ENCODE measurements at places on chromosomes 4 and X.

DNA sequence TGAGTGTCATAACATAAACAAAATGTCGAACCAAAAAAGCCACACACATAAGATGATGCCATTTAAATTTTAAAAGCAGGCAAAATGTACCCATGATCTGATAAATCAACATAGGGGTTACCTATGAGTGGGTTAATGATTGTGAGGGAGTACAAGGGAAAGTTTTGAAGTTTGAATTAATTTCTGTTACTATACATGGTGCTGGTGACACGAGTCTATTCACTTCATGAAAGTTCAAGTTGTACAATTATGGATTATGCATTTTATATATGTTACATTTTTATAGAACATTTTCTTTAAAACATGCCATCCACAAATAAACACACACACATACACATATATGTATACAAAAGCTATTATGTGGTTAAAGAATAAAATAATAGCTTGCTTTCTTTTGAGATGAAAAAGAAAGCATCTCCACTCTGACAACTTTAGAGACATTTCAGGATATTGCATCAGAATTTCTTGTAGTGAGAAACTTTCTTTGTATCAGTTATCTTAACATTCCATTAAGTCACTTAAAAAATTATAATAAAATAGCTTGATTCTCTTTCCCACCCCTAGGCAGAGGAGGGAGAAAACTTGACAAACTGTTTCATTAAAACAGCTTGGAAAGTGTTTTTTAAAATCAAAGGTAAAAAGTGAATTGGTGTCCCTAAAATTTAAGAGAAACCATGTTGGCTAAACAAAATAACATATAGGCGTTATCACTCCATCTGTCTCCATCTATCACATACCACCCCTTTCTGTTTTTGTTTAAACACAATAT lies 891.8 kb upstream of the NDST4 start:
- no peak for DNase-seq

DNA sequence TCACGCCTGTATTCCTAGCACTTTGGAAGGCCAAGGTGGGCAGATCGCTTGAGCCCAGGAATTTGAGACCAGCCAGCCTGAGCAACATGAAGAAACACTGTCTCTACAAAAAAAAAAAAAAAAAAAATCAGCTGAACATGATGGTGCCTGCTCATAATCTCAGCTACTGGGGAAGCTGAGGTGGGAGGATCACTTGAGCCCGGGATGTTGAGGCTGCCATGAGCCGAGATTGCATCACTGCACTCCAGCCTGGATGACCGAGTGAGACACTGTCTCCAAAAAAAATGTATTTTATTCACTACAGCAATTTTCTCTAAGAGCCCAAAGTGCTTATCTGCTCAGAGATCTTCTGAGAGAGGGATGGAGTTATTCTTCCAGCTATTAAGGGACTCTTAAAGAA lies 215.8 kb upstream of the PPP3CA start:
- no peak for DNase-seq

DNA sequence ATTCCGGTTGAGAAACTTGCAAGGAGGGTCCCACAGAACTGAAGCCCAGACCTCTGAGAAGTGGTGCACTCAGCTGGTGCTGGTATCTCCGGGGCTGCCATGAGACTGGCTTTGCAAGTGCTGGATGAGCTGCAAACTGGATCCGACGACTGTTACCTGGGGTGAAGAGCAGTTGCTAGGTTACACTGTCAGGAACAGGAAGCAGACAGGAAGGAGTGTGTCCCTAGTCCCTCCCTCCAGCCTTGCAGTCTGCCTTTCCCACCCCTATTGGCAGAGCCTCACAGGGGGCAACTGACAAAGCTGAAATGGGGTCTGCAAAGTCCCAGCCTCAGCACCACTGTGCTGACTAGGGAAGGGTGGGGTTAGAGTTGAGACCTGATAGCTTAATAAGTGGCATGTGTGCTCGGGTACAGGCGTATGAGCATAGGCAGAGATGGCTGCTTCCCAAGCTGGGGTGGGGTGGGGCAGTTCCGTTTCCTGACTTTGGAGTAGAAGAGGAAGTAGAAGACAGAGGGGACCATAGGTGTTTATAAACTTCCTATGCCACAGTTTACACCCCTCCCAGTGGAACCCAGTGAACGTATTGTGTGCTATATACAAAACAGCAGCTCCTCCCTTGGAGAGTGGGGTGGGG lies 18.0 kb downstream of the PPEF1 start:
- no peak for DNase-seq

- DNase-seq = no peak
These were observed 13.2 kb downstream of the FRMD7 start for GRCh38 chrX:132114607-132115006.

DNA sequence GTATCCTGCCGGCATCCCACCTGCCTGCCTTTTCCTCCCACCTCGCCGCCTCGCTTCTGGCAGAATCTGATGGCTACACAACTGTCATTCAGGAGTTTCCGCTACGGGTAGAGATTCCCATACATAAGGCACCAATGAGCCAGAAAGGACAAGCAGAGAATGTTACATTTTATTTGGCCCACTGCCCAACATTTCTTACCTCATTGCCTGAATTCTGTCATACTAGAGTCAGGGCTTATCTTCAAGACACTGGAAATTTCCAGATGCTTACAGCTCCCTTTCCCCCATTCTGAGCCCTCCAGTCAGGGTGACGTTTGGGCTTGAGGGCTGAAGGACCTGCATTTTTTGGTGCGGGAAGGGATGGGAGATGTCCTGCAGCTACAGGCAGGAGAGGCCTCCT lies 113.0 kb downstream of the NHS start:
- no peak for DNase-seq

DNA sequence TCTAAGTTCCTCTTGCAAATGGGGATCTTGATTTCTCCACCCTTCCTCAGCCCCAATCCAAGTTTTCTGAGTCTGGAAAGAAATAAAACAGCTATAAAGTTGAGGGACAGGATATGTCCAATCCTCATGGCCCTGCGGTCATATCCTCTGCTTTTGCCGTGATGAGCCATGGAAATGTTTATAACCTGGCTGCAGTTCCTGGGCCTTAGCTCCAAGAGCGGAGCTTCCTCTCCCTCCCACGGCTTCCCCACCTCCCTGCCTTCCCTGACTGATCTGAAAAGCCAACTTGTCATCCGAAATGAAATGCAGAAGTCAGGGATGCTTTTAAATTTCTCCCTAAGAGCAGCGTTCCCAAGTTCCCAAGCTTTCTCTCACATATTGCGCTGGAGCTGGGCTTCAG lies 221.5 kb upstream of the SFRP2 start:
- DNase-seq = no peak

GRCh38 chr4:56505269-56506130 lies at the start of gene ARL9:
Gene ARL9 (plus strand): TSS chr4:56505791. CDS start chr4:56505863, 72 bp downstream.
- peak; percentile 38 for DNase-seq

DNA sequence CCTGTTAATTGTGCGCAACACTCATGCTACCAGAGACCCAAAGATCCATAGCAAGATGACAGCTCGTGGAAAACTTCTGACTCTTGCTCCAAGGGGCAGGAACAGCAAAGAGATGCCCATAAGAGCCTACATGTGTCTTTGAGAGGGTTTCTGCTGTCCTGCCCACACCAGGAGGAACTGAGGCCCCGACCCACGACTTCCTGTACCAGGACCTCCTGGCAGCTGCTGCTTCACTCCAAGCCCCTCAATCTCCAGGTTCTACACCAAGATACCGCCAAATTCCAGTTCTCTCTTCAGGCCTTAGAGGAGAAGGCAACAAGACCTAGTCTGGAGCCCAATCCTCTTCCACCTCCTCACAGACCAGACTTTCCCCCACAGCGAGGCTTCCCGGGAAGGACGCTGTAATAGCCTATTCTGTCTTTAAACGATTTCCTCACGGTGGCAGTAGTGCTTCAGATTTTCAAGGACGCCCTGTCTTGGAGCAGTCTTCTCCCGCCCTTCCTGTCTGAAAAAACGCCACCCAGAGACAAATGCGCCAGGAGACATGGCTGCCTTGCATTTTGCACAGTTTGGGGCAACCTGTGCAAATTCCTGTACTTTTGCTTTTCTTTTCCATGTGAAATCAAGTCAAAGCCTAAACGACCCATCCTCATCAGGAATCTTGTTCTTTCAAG lies 230.2 kb upstream of the STK26 start:
- no peak for DNase-seq

- DNase-seq = no peak
These were observed 20.3 kb upstream of the DYNLT3 start for GRCh38 chrX:37867536-37868153.

GRCh38 chr4:38503689-38504395 lies 160.2 kb upstream of the KLF3 start:
- DNase-seq = no peak

DNA sequence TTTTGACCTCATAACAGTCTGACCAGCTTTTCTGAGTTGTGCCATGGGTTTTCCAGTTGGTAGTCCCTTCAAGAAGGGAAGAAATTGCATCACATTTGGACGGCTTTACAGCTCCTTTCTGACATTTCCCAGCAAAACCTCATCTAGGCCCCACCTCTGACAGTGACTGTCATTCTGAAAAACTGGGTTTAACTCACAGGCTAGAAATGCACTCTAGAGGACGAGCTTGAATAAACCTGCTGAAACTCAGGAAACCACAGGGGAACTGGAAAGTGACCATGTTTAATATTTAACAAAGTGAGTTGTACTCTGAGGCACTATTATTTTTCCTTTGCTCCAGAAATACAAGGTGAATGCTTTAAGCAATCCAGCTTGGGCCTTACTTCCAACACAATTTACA lies 434.3 kb upstream of the RASGEF1B start:
- no peak for DNase-seq

- no peak for DNase-seq
These were observed 3.5 kb downstream of the SOX3 start for GRCh38 chrX:140501321-140501720.

DNA sequence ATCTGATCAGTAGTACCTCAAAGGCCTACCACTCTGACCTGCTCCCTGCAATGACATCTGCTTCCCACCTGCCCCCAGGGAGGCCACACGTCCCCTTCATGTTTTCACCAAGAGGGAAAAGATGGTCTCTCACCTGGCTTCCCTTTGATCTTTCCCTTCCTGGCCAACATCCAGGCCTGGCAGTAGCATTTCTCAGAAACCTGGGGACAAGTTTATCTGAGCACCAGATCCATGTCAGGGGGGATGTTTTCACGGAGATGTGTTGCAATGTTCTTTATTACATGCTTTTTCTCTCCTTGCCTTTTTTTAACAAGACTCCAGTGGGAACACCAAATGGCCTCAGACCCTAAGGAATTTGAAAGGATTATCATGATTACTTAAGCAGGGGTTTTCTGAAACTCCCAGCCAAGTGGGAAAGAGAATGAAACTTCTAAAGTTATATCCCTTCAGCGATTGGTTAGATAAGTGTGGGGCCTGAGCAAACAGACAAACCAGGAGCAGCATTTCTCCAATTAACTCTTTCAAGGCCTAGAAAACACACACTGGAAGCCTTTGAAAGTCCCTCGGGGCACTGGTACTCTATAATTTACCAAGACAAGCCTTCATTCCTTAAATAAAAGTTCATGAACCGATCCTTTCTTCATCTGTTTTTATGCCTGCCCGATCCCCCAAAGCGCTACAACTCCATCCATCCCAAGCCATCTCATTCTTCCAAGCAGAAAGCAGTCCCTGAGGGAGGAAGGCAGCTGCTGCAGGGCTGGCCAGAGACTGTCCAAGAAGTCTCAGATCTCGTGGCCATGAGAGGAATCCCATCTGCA lies 94.1 kb downstream of the BCOR start:
- no peak for DNase-seq

DNA sequence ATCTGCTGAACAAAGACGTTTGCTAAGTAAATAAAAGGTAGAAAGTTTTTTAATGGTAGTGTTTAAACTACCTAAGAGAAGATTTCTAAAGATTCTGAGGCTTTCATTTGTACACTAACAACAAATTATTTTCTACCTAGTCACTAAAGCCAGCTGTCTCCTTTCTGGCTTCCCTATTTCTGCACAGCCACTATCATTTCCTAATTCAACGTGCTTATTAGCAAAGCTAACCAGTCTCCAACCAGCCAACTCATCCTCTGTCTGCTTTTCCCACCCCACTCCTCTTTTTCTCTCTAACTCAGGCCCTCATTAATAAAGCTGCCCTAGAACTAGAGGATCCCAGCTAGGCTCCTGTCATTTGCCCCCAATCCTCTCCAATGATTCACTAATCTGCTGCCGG lies 118.2 kb downstream of the ZNF827 start:
- DNase-seq = no peak

- no peak for DNase-seq
These were observed 4.0 kb upstream of the GASK1B start for GRCh38 chr4:158176776-158177175.

- DNase-seq = no peak
These were observed 20.4 kb downstream of the TMEM131L start for GRCh38 chr4:153486281-153487151.

GRCh38 chrX:134548257-134549201 lies 88.6 kb downstream of the HPRT1 start:
- DNase-seq = no peak

DNA sequence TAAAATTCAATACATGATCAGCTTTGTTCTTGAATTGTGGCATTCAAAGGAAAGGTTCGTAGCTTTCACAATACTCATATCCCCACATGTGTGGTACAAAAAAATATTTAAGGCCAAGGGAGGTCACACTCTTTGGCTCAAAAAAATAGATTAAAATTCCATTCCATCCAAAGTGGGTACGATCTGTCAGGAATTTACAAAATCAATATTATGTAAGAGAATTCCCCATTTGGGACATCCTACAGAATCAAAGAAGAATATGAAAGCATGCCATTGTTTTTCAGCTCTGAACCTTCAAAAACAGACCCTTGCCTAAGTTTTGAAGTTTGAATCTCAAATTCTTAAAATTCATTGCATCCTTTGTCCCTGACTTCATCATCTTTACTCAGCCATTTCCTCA lies 85.8 kb downstream of the MID1 start:
- DNase-seq = no peak

- DNase-seq = no peak
These were observed 50.7 kb upstream of the KIT start for GRCh38 chr4:54607067-54607466.

- DNase-seq = no peak
These were observed 634.4 kb upstream of the AADAT start for GRCh38 chr4:170724191-170724590.
